Fibroblast of skin of abdomen (primary cell): ENCODE measurements at places on chromosomes 3 and 15.

DNA sequence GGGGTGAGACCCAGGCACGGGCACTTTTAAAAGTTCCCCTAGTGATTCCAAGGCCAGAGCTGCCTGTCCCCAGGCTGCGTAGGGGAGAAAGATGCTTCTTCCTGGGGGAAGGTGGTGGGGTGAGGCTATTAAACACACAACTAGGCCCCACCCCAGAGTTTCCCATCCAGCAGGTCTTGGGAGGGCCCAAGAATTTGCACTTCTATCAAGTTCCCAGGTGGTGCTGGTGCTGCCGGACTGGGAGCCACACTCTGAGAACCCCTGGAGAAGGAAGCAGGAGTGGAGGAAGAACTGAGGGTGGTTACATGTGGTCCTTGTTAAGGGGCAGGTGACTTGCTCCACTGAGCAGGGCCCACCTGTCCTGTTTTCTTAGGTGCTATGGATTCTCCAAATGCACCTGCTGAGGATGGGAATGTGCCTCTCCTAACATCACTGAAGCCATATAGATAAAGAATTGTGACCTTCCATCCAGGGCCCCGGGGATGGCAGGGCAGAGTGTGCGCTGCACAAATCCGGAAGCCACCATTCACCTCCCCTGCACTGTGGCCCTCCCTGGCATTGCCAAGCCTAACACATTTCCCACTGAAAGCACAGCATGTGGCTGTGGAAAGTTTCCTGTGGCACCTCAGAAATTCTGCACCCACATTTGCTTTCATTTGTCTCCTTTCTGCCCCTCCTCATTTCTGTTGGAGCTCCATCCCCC lies 111.5 kb upstream of the MEF2A start:
- DNase-seq, result no peak

DNA sequence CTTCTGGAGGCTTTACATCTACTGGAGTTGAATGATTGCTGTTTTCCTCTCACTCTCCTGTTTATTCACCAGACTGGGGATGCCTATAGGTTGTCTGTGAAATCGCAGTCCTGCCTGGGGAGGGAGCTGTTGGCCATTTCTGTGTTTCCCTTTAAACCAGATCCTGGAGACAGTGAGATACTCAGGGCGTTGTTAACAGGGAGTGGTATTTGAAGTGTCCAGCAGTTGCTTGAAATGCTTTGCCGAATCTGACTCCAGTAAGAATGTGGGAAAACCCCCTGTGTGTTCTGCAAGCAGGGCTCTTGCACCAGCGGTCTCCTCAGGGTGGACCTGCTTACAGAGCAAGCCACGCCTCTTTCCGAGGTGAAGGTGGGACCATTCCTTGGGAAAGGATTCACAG lies 4.3 kb upstream of the LRRK1 start:
- DNase-seq, result no peak

DNA sequence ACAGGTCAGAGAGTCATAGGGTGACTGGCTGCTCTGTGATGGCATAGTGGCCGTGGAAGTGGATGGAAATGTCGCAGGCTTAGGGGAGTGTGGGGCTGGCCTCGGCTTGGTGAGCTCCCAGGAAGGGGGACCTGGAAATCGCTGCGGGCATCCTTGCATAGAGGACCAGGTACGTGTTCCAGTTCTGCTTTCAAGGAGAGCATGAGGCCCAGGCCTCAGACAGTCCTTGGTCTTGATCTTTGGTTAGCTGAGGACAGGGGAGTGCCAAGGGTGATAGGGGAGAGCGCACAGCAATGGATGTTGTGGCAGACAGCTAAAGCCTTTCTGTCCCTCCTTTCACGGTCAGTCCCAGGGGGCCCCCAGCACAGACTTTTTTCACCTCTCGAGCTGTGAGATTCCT lies 110.5 kb downstream of the SNRPN start:
- no peak for DNase-seq

DNA sequence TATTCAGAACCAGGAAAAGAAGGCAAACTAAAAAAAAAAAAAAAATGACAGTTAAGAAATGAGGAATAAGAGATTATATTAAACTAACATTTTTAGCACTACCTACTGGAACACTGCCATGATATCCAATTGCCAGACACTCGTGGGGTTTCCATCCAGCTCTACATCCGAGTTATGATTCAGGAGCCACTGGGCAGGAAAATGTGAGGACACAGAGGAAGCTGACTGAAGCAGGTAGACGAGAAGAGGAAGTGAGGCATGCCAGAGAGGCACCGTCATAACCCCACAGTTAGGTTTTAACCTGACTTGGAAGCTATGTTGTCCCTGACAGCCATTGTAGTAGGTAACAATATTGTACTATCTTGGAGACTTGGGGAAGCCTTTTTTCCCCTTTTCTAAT lies 495.0 kb downstream of the NLGN1 start:
- DNase-seq, result no peak

- DNase-seq, result no peak
Measured at GRCh38 chr15:73141216-73141900, 89.1 kb downstream of the NEO1 start.
